ENCODE measurements at places on chromosomes 7 and 10.

- no peak for DNase-seq
Observed at GRCh38 chr10:123442901-123443300, 223.3 kb upstream of the GPR26 start.

- peak; percentile 63 for DNase-seq
Observed at GRCh38 chr10:80158598-80159127, 26.1 kb downstream of the PLAC9 start.

GRCh38 chr10:43045631-43046287, 31.1 kb upstream of the RET start:
- DNase-seq: no peak

GRCh38 chr10:49309691-49310411, 10.9 kb downstream of the C10orf71 start:
- DNase-seq: no peak

DNA sequence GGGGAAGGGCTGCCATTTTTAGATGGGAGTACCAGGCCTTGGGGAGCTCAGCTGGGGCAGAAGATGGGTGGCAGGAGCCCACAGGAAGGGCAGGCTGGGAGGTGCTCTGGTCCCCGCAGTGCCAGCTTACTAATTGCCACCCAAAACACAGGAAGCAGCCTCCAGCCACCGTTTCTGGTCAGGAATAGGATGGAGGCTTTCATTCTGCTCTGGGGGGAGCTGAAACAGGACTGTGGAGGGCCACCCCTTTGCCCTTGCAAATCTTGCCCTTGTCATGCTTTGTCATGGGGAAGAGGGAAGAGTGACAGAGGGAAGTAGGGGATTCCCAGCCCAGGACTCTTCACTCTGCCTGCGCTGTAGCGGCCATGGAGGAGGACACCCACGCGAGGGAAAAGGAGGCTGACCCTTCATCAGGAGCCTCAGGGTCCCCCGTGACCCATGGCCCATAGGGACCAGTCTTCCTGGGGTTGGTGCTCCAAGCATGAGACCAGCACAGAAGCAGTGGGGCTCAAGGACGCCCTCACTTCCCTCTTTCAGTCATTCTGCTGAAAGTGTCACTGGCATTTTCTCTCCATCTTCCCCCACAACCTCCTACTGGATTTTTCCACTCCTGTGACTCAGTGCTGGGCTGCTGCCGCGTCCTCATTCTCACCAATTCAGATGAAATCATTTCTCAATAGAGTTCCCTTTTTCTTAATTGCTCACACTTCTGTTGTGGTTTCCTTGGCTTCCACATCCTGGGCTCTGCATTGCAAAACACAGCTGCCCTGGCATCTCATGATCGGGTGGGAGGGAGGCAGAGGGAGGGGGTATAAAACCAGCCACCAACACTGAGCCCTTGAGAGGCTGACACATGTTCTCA, 61.9 kb downstream of the MKI67 start:
- DNase-seq: no peak

- DNase-seq: peak; percentile 42
Observed at GRCh38 chr10:12639996-12640944, 290.9 kb downstream of the CAMK1D start.

DNA sequence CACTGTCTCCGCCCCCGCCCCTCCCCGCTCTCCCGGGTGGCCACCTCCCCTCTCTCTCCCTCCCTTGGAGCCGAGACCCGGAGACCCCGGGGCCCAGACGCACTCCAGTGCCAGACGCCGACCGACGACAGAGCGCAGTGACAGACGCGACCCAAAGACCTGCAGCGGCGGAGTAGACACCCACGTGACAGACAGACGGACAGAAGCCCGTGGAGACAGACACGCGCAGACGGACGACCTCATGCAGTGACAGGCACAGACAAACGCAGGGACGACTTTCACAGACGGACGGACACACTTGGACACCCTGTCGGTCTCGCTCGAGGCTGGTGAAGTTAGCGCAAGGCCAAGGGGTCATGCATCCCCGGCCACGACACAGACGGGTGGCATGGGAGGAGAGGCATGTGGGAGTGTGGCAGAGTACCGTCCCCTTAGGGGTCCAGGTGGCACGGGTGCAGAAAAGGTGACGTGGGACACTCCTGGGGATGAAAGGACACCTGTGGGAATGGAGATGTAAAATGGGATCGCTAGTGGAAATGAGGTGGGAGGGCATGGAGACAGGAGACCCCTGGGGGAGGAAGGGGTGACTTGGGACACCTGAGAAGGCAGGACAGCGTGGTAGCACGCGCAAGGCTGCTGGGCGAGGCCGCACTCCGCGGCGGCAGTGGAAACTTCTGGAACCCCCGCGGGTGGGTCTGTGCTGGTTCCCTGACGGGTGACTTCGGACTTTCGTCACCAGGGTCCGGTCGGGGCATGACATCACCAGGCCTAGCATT, 456 bp upstream of the ACHE start:
- no peak for DNase-seq

All from NCI-H2081 (cell line).